ENCODE measurements at places on chromosomes 3 and 15.

GRCh38 chr3:21062831-21063294 is 688.1 kb downstream of the ZNF385D start:
- no peak for DNase-seq

DNA sequence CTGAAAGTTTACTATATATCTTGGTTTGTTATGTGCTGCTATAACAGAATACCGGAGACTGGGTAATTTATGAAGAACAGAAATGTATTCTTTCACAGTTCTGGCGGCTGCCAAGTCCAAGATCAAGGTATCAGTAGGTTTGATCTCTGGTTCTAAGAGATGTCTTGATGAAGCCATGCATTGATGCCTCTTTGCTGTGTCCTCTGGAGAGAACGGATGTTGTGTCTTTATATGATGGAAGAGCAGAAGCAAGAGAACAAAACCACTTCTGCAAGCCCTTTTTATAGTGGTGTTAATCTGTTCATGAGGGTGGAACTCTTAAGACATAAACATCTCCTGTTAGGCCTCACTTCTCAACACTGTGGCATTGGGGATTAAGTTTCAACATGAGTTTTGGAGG is 62.7 kb downstream of the TCF12 start:
- DNase-seq = no peak

GRCh38 chr3:140715035-140715434 is 37.2 kb downstream of the TRIM42 start:
- no peak for DNase-seq

DNA sequence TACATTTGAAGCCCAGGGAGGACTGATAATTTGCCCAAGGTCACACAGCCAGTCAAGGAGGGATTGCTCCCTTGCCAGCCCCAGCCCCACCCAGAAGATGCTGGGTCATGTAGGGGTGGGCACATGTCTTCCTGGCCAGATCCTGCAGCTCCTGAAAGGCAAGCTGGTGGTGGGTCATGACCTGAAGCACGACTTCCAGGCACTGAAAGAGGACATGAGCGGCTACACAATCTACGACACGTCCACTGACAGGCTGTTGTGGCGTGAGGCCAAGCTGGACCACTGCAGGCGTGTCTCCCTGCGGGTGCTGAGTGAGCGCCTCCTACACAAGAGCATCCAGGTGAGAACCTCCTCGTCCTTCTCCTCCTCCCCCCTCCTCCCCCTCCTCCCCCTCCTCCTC is 13.2 kb downstream of the ISG20 start:
- no peak for DNase-seq

- DNase-seq = no peak
These were observed 7.7 kb upstream of the RFTN1 start for GRCh38 chr3:16520970-16521881.

DNA sequence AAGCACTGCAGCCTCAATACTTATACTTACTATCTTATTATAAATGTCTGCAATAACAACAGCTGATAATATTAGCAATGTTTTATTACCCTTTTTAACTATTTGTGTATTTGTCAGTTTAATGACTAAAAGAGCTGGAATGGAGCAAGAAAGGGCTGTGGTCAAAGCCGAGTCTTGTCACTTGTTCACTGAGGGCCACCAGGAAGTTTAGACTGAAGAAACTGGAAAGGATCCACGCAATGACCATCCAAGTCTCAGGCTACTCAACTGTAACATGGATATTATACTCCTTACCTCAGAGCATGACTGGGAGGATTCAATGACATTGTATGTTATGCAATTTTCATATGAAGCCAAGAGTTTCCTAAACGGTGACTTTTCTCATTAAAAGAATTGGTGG is 90.4 kb downstream of the TJP1 start:
- DNase-seq = no peak

All from stimulated activated CD8-positive, alpha-beta memory T cell treated with anti-CD3 and anti-CD28 coated beads, Interleukin-7, amount 100 ng/mL, for 1 hour (primary cell).